ENCODE measurements at places on chromosomes 16 and 17.

- no peak for DNase-seq
Measured at GRCh38 chr17:42493319-42493718, 34.6 kb downstream of the ATP6V0A1 start.

DNA sequence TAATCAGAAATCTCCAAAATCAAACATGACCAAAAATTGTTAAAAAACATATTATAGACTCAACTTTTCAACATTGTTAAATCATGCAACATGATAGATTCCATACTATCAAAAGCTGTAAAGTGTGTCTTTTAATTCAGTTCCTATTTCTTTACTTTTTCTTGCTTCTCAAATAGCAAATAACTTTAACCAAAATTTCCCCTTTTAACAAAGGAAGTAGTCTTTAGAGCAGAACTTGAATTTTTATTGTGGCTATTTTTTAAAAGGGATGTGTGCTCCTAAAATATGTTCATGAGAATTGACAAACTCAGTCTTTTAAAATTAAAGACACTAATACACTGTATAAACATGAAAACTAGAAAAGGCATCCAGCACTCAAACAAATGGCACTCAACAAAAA lies 49.1 kb downstream of the SPAG9 start:
- DNase-seq, result no peak

DNA sequence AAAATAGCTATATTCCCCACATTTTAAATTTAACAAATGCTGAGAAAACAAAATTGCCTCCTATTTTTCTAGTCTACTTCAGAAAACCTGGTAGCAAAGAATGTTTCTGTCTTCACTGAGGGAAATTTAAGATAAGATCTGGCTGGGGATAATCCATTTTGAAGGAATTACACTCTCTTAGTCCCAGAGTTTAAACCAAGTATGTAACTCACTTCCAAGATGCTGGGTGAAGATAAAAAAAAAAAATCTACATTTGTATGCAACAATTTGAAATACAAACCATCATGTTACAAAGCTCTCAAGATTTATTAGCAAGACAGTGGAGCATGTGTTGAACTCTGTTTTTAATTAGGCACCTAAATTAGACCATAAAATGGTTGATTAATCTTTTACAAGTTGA lies 5.7 kb downstream of the HS3ST3B1 start:
- DNase-seq, result no peak

DNA sequence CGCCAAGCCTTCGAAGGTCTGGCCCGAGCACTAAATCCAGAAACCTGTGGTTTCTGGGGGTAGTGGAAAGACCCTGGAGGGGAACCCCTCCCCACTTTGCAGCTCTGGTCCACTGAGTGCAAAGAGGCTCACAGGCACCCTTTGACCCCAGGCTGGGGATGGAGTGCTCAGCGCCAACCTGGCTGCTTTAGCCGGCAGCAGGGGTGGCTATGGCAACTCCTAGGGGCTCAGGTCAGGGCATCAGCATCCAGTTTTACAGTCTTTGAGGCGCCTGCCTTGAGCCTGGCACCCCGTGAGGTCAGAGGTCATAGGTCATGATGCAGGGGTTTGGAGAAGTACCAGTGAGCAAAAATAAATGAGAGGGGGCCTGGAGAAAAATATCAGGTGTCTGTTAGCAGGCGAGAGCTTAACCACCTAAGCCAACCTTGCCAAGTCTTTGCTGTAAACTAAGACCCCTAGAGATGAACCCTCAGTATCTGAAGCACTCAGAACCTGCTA lies 17.9 kb downstream of the CA7 start:
- DNase-seq, result no peak

DNA sequence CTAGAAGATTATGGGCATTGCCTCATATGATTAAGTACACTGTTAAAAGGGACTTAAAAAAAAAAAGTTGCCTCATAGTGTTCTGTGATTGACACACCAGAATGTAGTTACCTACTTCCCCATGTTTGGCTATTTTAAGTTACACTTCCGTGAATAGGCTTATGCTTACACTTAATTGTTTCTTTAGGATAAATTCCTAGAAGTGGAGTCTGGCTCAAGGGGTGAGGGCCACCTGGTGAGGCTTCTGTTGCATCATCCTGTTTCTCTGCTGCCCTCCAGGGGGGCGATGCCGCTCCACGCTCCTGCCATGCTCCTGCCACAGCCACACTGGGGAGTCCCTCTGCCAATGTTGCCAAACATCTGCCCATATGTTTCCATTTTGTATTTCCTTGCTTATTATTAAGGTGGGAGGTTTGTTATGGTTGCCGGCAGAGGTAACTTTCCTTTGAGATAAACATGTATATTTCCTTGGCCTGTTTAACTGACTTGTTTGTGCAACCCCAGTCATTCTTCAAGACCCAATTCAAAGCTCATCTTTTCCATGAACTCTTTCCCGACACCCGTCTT lies 73.1 kb downstream of the KSR1 start:
- DNase-seq, result peak; percentile 38

DNA sequence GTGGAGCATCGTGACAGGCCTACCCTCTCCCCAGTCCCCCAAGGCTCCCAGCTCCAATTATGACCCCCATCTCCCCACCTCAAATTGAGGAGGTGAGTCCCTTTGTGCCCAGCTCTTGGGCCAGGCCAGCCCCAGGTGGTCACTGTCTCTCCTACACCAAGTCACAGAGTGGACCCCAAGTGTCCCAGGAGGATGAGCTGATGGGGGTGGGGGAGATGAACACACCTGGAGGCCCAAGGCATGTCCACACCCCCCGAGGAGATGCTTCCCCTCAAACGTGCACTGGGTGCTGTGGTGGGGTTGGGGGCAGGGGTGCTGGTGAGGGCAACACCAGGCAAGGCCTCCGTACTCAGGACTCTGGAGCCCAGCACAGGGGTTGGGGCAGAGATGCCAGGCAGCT lies 73.2 kb downstream of the RBFOX3 start:
- DNase-seq, result no peak

- DNase-seq, result no peak
Measured at GRCh38 chr17:11925262-11926021, 71.8 kb downstream of the ZNF18 start.

- no peak for DNase-seq
Measured at GRCh38 chr16:83393196-83393981, 414.4 kb upstream of the HSBP1 start.

DNA sequence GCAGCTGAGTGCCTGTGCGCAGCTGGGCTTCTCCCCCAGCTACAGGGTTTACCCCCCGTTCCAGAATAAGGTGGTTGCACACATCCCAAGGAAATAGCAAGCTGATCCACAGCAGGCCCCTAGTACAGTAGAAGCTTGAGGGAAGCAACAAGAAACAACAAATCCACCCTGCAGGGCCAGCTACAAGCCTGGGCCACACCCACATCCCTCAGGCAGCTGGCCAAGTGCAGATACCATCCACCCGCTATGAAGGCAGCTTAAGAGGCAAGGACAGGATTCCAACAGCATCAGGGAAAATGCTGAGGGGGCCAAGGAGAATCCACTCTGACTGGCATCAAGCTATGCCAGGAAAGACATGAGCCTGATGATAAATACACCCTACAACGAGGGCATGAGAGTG lies 66.9 kb upstream of the RCVRN start:
- DNase-seq, result no peak

GRCh38 chr17:56676810-56677209 lies 83.3 kb downstream of the NOG start:
- DNase-seq, result no peak

GRCh38 chr16:72241008-72241407 lies 69.1 kb upstream of the PMFBP1 start:
- DNase-seq, result no peak

DNA sequence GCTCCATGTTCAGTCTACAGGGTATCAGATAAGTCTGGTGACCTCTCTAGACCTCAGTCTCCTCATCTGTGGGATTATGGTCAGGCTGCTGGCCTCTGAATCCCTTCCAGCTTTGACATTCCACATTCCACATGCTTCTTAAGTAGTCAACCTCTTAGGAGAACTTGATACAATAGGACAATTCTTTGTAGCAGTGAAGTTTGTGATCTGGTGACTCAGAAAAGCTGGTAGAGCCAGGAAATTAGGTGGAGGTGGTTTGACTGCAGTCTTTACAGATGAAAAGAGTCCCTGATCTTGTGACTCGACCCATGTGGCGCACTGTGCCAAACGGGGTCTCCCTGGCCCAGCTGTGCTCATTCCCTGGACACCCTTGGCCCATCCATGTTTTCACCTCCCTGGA lies 147.8 kb downstream of the NTN1 start:
- DNase-seq, result no peak

GRCh38 chr16:67000384-67001351 lies 12.3 kb downstream of the CES4A start:
- peak; percentile 72 for DNase-seq

GRCh38 chr17:3761036-3761917 lies 37.6 kb downstream of the HASPIN start:
- DNase-seq, result no peak

- DNase-seq, result no peak
Measured at GRCh38 chr16:7027401-7027800, 305.2 kb upstream of the RBFOX1 start.

DNA sequence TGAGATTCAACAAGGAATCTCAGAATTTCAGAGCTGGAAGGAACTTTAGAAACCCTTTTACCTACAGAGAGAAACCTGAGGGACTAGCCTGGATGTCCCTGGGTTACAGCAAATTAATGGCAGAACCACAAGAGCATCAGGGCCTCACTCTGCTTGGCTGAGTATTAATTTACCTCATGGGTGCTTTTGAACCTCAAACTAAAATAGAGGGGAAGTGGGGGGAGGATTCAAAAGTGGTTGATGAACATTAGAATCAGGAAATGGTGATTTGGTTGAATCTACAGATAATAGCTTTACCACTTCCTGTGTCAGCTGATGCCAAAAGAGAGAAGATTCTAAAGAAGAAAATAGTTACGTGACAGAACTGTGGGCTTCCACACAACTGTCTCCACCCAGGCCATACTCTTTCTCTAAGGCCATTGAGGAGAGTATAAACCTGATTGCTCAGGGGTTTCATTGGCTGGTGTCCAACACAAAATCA lies 11.3 kb upstream of the SKAP1 start:
- DNase-seq, result peak; percentile 71

DNA sequence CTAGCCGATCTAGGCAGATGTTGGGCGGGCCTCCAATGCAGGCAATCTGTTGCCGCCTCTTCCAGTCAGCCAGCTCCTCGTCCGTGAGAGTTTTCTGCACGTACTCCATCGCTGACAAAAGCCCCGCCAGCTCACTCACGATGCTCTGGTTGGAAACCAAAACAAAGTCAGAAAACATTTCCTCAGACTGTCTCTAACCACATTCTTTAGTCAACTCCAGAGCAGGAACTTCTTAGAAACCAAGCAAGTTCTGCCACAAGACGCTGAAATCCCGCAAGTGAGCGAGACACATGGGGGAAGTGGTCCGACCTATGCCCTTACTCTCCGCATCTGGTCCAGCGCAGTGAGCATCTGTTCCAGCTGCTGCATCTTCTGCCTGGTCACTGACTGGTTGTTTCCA lies 49.1 kb downstream of the STAT5A start:
- peak; percentile 87 for DNase-seq

DNA sequence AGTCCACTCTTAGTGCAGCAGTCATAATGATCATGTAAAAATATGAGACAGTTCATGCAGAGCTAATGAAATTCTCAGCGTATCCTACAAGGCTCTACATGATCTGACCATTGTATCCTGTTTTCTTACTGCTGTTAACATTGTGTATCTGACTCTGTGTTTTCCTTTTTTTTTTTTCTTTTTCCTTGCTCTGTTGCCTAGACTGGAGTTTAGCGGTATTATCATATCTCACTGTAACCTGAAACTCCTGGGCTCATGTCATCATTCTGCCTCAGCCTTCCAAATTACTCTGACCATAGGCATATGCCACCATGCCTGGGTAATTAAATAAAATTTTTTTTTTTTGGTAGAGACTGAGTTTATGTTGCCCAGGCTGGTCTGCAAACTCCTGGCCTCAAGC lies 12.1 kb downstream of the DUS2 start:
- DNase-seq, result no peak

DNA sequence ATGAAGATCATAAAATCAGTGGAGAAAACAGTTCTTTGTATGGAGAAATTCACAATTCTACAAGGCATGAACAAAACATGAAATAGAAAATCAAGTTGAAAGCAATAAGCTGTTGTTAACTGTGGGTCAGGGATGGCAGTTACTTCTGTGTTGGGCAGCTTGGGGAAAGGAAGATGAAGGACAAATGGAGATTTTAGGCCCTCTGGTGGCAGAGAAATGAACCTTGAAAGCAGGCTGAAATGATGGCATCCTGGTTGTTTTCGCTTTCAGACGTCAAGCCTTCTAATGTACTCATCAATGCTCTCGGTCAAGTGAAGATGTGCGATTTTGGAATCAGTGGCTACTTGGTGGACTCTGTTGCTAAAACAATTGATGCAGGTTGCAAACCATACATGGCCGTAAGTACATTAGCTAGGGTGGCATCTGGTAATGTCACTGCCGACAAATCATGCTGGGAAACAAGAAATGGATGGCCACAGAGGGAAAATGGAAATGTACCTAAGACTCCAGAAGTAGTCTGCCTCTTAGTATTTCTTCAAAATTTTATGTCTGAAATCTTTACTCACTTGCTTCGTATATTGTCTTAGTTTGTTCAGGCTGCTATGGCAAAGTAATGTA lies 108.9 kb downstream of the MAP2K6 start:
- peak; percentile 40 for DNase-seq

DNA sequence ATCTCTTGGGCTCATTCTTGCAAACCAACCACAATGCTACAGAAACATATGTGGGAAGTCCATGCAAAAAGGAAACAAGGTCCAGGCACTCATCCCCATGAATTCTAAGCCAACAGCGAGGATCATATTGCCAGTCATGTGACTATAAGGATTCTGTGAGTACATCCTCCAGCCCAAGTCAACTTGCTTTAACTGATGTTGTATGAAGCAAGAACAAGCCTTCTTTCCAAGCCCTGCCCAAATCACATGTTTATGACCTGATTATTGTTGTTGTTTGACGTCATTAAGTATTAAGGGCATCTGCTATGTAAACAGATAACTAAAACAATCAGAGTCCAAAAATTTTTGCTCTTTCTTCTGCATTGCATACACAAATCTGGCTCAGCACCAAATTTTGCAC lies 78.2 kb upstream of the MON1B start:
- DNase-seq, result no peak
